ENCODE measurements at places on chromosomes 11 and 22.
A peak's percentile ranks its signal among the peaks of the same experiment; 100 is the strongest.

DNA sequence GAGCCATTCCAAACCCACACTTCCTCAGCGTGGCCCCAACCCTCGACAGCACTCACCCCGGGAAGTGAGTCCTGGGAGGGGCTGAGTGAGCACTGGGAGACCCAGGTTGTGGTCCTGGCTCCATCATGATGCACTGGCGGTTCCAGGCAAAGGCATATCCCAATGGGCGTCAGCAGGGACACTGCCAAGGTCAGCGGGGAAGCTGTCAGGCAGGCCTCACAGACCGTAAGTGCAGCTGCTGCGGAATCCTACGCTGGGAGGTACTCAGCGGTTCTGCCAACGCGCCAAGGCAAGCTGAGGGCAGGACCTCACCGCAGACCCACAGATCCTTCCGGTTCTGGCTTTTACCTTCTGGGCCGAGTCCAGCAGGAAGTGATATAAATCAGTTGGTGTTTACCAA lies 1.4 kb upstream of the GAL3ST1 start:
- peak; percentile 53 for DNase-seq

- no peak for DNase-seq
Measured at GRCh38 chr22:19536564-19536963, 12.4 kb upstream of the CLDN5 start.

- no peak for DNase-seq
Measured at GRCh38 chr22:33539902-33540751, 380.1 kb downstream of the LARGE1 start.

- no peak for DNase-seq
Measured at GRCh38 chr11:907668-908067, 2.9 kb downstream of the CHID1 start.

GRCh38 chr22:19173047-19174035 lies 5.2 kb downstream of the SLC25A1 start:
- no peak for DNase-seq

DNA sequence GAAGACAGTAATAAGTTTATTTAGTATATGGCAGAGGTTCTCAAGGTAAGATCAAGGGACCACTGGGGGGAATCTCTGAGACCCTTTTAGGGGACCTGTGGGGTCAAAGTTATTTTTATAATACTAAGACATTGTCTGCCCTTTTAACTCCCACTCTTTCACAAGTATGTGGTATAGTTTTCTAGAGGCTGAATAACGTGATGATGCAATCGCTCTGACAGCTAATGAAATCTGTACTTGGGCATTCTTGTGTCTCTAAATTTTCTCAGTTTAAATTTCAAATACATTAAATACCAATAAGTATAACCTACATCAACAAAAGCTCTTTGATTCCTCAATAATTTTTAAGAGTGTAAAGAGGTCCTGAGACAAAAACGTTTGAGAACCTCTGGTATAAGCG lies 147.9 kb downstream of the ATG16L2 start:
- DNase-seq: no peak

- no peak for DNase-seq
Measured at GRCh38 chr22:30421695-30422480, 3.7 kb upstream of the MTFP1 start.

- DNase-seq: no peak
Measured at GRCh38 chr11:84829162-84829561, 798.0 kb downstream of the DLG2 start.

DNA sequence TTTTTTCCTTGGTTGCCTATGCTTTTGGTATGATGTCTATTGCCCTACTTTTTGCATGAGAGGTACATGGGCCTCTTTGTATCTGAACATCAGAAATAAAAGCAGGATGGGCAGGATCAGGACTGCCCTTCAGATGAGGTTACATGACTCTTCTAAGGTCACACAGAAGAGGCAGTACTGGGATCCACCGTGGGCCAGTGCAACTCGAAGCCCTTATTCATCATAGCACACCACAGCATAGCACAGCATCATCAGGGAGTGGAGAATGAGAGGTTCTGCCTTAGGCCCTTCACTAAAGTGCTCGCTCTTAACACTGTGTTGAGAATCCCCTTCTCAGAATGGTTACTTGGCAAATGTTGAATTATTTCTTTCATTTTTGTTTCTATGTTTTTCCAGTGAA lies 88.3 kb downstream of the C22orf31 start:
- DNase-seq: no peak

GRCh38 chr11:34155057-34155756 lies 49.8 kb downstream of the NAT10 start:
- peak; percentile 41 for DNase-seq

DNA sequence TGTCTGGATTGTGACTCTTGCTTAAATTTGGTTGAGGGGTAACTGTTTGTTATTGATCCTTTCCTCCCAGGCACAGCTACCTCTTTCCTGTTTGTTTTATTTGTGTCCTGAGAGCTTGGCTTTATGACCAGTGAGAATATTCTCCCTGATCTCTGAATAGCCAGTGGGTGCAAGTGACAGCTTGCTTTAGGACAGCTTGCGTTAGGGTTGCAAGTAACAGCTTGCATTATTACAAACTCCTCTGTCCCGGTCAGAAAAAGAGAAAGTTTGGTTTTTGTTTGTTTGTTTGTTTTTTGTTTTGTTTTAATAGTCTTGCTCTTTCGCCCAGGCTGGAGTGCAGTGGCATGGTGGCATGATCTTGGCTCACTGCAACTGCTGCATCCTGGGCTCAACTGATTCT lies 3.3 kb upstream of the KLHL22 start:
- DNase-seq: no peak

- no peak for DNase-seq
Measured at GRCh38 chr22:21055564-21055834, 9.8 kb downstream of the LRRC74B start.

GRCh38 chr11:16572945-16573344 lies 165.5 kb upstream of the C11orf58 start:
- no peak for DNase-seq

DNA sequence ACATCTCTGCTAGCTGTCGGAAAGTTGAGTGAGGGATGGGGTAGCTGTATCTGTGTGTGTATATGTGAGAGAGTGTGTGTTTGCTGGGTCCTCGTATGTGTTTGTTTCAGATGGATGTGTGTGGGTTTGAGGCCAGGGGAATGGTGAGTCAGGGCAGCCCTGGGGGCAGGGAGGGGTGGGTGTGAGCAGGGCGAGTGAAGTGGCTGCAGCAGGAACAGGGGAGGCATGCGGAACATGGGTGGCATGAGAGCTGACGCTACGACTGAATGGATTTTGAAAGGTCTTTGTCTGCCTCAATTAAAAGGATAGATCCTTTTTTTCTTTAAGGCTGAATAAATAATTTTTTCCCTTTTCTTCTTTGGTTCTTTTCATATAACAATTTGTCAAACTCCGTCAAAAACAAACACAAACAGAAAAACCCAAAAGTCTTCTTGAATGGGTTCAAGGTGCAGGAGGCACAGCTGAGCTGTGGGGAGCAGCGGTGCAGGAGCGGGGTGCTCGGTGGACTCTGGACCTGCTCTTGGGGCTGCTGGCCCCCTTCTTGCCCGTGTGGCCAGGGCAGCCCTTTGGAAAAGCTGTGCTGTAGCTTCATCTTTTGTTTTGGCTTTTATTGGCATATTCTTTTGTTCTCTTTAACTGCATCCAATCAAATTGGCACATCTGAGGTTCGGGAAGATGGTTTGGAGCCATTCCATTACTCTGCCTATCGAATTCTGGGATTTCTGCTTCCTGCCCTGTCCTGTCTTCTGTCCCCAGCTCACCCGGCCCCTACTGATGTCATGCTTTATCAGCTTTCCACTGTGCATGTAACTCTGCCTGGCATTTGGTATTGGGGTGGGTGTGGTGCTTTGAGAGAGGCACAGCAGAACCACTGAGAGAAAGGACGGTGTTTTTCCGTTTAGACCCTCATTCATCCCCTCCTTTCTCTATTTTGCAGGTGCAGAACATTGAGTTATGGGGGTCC lies 80.1 kb downstream of the ADAMTS15 start:
- no peak for DNase-seq

GRCh38 chr11:57493507-57494503 lies 21.7 kb downstream of the SLC43A1 start:
- DNase-seq: peak; percentile 87

DNA sequence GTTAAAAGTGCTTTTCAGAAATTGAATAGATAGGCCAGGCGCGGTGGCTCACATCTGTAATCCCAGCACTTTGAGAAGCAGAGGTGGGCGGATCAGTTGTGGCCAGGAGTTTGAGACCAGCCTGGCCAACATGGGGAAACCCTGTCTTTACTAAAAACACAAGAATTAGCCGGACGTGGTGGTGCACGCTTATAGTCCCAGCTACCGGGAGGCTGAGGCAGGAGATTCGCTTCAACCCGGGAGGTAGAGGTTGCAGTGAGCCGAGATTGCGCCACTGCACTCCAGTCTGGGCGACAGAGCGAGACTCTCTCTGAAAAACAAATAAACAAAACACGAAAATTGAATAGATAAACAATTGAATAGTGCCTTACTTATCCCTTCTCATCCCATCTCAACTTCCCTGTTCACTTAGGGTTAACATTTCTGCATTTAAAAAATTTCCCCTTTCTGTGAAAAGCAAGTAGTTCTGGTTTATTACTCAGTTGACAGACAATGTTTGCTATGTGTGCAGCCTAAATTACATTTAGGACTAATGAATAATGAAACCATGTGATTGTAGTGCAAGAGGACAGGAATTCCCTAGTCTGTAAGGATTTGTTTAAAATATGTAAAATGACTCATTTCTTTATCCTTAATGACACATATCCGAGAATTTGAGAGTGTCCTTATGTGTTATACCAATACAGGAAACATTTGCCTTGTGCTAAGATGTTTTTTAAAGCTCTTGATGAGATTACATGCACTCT lies 6.0 kb downstream of the RNF169 start:
- DNase-seq: no peak

DNA sequence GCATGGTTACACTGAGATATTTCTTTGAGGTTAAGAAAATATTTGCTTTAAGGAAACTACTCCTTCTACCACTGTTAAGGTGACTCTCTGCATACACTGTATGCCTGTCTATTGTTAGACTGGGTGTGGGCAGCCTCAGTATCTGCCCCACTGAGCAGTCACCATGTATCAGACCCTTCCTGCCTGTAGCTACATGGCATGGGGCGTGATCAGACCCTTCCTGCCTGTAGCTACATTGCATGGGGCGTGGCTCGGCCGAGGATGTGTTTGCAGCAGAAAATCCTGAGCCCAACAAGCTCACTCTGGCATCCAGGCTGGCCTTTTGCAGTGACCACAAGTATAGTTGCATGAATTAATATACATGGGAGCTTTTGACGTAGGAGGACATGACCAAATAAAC lies 669.4 kb downstream of the OPCML start:
- DNase-seq: no peak

- DNase-seq: no peak
Measured at GRCh38 chr11:101215069-101215468, 85.5 kb upstream of the PGR start.

DNA sequence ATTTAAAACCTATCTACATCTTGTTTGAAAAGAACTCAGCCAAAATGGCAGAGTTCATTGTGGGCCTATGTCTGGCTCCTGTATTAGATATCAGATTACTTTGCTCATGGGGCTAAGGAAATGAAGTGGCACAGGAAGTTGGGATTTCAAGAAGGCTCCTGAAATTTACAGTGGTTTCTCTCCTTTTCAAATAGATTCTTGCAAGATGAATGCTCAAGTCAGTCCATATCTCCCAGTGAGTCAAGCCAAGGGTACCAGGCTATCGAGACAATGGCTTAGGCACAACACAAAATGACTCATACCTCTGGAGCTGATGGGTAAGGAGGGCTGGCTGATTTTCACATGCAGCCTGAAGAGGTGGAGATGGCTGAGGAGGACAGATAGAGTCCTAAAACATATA lies 24.1 kb upstream of the APOA1 start:
- DNase-seq: no peak

- no peak for DNase-seq
Measured at GRCh38 chr11:46374815-46375214, 6.7 kb upstream of the MDK start.

GRCh38 chr11:66013762-66014100 lies 1.9 kb downstream of the CST6 start:
- DNase-seq: no peak

DNA sequence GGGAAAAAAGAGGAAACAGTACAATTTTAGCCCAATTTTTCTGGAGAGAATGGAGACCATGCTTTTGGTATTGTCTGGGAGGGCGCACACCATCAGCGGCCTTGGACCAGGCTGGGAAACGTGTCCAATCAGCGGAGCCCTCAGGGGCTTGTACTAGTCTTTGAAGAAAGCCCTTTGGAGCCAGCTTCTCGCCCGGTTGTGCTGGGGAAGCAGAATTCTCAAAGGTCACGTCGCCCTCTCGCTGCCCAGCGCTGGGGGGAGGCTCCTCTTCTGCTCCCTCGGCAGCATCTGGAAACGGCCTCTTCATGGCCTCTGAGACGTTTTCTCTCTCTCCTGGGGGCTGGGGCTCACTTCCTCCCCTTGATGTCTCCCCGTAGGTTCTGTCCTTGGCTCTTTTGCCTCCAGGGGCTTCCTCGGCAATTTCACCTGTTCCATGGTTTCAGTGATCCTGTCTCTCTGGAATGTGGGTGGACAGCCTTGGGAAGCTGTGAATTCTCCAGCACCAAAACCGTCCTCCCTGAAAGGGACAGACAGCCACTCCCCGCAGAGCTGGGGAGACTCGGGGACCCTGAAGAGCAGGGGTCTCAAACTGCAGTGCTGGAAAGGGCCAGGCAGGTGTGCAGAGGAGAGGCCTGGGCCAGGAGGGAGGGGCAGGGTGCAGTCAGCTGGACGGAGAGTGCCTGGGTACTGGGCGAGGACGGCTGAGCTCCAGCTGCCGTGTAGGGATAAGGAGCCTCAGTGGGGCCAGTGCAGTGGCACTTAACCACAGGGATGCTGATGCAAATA lies 80.2 kb downstream of the RPS6KA4 start:
- peak; percentile 53 for DNase-seq

GRCh38 chr11:42075180-42075579 lies 615.7 kb upstream of the LRRC4C start:
- no peak for DNase-seq

DNA sequence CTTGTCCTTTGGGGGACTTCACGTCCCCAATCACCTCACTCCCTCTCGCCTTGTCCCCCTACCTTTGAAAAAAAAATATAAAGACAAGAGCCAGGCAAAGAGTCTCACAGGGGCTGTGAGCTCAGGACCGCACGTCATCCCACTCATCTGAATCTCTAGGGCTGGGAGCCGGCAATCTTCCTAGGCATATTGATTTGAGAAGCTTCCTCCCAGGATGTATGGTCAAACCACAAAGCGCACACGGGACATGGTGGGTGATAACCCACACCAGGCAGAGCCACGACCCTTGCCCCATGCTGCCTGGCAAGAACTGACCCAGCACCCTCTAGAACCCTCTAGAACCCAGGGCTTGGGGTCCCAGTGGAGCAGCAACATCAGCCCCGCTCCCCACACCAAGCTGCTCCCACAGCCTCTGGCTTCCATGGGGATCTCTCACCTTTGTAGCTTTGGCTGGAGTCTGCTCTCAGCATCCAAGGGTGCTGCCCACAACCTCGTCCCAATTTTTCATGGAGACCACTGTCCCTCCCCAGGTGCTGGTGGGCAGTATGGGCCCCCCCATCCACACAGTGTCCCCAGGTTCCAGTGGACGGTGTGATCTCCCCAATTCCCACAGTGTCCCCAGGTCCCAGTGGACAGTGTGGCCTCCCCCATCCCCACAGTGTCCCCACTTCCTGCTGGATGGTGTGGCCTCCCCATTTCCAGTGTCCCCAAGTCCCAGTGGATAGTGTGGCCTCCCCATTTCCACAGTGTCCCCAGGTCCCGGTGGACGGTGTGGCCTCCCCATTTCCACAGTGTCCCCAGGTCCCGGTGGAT lies 85.2 kb upstream of the FGF3 start:
- DNase-seq: no peak

- DNase-seq: no peak
Measured at GRCh38 chr11:18575361-18575760, 13.2 kb downstream of the UEVLD start.

Data from H7 (cell line).